ENCODE measurements at places on chromosomes 1 and 21.

GRCh38 chr1:27285274-27285660 lies 36.7 kb upstream of the TMEM222 start:
- no peak for DNase-seq

DNA sequence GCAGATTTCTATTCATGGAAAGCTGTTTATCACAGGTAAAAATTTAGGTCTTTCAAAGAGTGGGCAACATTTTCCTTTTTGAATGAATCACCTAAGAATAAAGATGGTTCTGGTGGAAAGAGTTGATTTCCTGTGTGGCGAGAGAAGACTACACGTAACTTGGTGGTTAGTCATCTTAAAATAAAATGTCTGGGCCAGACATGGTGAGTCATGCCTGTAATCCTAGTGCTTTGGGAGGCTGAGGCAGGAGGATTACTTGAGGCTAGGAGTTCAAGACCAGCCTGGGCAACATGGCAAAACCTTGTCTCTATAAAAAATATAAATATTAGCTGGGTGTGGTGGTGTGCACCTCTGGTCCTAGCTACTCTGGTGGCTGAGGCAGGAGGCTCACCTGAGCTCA lies 65.7 kb downstream of the DISP1 start:
- DNase-seq, result no peak

DNA sequence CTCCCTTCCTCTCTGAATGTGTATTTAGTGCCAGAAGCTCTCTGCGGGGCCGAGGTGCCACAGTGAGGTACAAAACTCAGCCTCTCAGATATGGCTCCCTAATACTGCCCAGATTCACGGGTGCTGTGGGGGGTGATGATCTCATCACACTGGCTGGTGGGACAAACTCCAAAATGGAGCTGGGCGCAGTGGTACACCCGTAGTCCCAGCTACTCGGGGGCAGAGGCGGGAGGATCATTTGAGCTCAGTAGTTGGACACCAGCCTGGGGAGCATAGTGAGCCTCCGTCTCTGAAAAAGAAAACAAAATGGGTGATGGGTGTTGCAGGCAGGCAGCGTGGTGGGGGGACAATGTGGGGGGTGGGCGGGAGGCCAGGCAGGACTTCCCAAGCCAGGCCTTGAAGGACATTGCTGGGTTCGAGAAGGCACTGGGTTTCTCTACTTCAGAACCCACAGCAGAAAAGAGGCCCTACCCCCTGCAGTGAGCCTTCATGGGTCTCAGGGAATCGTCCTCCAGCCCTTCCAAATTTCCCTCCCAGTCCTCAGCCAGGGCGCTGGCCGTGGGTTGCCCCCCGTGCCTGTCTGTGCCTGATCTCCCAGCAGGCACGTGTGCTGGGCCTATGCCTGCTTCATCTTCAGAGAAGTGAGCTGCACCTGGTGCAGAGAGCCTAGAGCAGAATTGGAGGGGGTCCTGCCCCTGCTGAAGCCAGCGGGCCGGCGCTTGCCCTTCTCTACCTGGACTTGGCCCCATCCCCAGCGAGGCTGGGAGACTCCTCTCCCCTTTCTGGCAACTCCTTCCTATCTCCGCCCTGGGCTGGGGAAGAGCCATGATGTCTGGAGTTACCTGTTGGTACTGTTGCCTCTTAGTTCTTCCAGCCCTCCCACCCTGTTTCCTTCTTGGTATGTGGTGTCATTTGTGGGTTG lies 14.0 kb downstream of the H6PD start:
- no peak for DNase-seq

GRCh38 chr1:38500352-38500751 lies 359.2 kb downstream of the RRAGC start:
- DNase-seq, result no peak
